ENCODE measurements at places on chromosomes 11 and 22.

DNA sequence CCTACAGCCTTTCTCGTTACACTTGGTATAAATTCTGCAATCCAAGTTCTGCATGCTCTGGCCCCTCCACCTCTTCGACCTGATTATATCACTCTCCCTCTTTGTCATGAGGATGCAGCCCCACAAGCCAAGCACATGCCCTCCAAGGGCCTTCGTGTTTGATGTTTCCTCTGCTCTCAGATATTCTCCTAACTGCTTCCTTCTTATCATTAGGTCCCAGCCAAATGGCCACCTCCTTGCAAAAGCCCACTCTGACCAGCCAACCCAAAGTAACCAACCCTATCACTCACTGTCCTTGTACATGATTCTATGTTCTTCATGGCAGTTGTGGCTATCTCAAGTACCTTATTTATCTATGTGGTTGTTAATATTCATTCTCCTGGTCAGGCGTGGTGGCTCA lies 38.3 kb upstream of the LRRC55 start:
- DNase-seq = no peak

DNA sequence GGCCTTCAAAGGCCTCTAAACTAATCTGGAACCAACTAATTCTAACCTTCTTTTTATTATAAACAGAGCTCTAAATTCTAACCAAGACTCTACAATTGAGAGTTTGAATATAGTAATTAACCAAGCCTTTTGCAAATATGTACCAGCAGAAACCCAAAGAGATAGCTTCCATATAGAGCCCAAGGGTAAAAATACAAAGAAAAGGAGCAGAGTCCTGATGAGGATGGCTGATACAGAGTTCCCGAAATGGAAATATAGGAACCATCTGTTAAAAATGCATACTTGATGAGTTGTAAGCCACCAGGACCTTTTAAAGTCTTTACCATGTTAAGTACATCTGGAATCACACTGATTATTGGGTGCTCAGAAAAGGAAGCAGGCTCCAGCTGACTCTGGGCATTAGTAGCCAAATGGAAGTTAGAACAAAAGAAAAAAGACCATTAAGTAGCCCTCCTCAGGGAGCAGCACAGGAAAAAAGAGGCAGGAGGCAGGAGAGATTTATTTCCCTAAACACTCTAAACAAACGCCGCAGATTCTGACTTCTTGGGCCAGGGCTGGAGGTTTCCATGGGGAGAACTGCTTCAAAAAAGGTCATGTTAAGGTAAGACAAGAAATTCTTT lies 463.1 kb upstream of the FAT3 start:
- DNase-seq = no peak

- DNase-seq = no peak
Measured at GRCh38 chr11:44067266-44067665, 1.2 kb downstream of the ACCS start.

GRCh38 chr22:20380486-20380885 lies 13.5 kb upstream of the ZNF74 start:
- DNase-seq = no peak

- no peak for DNase-seq
Measured at GRCh38 chr11:61042537-61042936, 59.8 kb upstream of the CD5 start.

- no peak for DNase-seq
Measured at GRCh38 chr11:44263738-44264437, 46.1 kb downstream of the ALX4 start.

DNA sequence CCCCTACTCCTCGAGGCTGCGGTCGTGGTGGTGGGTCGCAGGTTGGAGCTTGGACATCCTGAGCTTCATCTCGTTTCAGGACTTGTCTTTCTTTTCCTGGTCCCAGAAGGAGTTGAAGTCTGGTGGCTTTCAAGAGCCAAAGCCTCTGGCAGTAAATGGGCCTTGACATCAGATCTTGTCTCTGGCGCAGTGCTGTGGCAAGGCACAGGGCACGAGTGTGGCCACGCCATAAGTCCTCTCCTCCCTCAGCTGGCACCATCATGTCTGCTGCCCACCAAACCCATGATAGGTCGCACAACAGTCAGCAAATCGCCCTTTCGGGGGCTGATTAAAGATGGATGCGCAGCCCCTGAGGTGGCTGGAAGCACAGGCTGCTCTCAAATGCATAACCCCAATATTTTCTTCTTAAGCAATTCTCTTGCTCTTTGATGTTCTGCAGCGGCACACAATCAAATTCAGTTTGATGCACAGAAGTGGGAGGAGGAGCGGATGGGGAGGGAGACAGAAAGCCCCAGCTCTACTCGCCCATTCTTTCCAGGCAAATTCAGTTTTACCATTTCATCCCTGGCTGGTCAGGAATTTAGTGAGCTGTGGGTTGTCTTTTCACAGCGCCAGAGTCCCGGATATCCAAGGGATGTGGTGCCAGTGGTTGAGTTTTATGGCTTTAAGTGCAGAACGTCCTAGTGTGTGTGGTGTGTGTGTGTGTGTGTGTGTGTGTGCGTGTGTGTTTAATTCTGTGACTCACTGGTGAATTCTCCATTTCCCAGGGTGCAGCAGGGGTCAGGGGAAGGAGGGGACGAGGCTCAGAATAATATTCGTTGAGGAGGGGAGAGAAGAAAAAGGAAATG lies 162.0 kb downstream of the DSCAML1 start:
- no peak for DNase-seq

GRCh38 chr11:130785380-130786116 lies 130.7 kb downstream of the SNX19 start:
- DNase-seq = no peak

DNA sequence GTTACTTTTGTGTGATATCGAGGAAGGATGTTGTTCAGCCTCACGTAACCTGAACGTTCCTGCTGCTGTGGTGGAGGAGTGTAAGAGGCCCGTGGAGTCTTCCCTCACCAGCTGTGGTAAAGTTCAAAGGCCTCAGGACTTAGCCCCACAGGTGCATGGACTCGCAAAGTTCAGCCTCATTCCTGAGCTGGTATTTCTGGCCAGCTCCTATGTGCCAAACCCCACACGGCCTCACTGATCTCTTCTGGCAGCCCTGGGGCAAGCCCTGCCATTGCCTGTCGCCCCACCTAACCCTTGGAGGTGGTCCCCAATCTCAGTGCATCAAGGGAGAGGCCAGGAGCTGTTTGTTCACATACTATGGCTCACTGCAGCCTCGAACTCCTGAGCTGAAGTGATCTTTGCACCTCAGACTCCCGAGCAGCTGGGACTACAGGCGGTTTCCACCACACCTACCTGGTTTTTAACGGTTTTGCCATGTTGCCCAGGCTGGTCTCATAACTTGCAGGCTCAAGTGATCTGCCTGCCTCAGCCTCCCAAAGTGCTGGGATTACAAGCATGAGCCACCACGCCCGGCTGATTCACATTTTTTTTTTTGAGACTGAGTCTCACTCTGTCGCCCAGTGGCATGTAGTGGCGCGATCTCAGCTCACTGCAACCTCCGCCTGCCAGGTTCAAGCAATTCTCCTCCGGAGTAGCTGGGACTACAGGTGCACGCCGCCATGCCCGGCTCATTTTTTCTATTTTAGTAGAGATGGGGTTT lies 2.2 kb downstream of the PHRF1 start:
- DNase-seq = no peak

- DNase-seq = no peak
Measured at GRCh38 chr11:65606876-65607613, 7.0 kb downstream of the MAP3K11 start.

DNA sequence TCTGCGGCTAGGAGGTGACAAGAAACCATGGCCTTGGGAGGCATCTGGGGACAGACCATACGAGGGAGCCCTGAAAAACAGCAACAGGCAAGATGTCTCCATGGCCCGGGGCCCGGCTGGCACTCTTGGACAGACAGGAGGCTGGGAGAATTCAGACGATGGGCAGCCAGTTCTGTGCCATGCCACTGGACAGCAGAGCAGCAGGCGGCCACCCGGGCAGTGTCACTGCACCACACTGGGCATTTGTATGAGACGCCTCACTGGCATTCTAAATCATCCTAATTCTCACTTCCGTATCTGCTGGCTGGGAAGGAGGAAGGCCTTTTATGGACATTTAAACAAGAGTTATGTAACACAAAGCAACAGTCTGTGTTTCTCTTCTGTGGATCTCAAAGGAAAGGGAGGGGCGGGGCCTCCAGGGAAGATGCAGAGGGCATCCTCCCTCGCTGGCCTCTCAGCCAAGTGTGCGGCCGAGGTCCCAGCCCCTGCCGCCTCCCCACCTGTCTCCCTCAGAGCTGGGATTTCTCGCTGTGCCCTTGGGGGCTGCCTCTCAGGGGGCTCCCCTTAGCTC lies 350.3 kb downstream of the SHANK2 start:
- no peak for DNase-seq

DNA sequence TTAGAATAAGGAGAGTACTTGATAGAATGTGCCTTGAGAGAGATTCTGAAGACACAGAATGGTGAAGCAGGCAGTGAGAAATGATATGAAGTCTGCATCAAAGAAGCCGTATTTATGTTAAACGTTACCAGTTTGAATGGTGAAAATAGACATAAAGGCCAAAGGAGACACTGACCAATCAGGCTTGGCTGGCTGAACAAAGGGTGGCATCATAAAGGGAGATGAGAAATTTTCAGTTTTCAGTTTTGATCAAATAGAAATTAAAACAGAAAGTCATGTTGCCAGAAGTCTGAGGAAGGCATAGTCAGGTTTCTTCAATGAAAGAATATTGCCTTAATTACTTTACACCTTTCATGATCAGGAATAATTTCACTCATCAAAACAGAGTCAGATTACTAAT lies 6.6 kb downstream of the OR51F1 start:
- no peak for DNase-seq

DNA sequence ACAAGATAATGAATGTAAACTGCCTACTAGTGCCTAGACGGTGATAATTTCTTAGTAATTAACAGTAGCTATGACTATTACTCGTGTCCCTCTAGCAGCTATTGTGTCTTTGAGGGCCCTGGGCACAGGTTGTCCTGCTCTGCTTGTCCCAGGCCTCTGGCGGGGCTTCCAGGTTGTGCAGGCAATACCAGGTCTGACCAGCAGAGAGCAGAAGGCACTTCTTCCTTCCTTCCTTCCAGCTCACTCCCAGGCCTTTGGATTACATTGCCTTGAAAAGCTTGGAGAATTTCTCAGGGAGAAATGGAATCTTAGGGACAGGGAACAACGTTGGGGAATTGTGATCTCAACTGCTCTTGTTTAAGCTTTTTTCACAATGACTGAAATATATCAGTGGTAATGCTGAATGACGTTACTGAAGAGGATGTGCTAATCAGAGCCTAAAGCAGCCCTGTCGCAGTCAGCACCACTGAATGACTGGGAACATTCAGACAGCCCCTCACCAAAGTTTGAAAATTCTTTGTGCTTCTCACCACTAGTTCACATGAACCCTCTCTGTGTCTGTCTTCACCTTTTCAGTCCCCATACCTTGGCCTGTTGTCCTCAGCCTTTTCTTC lies 8.4 kb upstream of the CCKBR start:
- DNase-seq = no peak

DNA sequence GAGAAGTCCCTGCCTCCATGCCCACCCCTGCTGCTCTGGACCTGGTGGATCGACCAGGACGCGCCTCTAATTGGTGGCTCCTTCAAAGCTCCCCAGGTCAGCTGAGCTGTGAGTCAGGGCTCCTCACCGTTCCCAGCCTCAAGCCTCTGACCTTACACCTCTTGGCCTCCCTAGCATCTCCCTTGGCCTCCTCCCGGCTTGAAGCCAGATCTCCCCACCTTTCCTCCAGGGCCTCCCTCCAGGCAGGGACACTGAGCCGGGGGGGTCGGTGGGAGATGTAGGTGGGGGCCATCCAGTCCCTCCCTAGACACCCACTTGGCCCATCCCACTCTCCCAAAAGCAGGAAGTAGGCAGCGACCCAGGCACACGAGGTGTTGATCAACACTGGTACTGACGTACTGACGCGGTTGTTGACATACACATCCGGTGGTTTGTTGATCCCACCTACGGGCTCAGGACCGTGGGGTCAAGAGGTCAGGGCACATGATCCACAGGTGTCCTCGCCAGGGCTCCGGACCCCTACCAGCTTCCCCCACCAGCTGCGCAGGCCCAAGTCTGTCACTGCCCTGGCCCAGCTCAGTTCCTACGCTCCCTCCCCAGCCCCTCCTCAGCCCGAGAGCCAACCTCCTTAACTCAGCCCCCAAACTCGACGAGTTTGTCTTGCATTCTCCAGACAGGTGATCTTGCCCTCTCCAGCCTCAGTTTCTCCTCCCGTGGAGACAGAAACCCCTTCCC lies 802 bp downstream of the ATG2A start:
- no peak for DNase-seq

DNA sequence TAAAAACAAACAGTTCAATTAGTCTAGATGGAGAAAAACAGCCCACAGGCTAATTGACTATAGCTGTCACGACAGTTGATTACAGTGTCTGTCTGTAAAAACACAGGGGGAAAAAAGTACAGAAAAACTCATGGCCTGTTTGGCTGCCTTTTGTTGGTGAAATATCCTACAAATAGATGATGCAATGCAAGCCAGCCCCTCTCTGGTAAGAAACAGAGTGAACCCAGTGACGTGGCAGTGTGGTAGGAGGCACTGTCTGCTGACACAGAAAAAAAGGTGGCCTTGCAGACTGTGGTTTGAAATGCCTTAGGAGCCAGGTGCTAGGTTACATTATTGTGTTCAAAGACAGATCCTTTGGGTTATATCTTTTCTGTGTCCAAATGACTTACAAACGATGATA lies 431.4 kb upstream of the CCDC90B start:
- no peak for DNase-seq
